ENCODE measurements at places on chromosomes 5 and 9.

GRCh38 chr9:26058111-26058895 is 380.1 kb upstream of the TUSC1 start:
- no peak for DNase-seq

DNA sequence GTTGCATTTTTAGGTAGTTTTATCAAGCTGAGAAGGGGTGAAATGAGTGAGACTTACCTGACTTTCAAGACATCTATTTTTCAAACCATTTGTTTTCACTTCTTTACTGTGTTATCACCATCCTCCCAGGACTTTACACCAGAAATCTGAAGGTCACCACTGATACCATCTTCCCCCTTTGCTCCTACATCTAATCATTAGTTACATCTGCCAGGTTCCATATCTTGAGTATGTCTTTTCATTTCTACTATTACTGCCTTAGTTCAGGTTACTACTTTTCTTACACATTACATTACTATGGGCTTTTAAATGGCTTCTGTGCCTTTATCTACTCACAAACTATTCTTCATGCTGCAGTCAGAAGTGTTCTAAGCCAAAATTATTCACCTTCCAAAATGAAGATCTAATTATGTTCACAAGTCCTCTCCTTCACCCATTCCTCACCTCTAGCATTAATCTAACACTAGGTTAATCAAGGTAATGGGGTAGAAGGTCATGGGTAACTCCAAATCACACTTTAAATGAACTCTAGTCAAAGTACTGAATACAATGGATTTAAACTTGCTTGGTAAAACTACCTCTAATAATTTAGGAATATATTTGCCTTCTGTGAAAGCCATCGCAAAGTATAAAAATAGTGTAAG is 2.1 kb upstream of the HSDL2 start:
- DNase-seq, result no peak

DNA sequence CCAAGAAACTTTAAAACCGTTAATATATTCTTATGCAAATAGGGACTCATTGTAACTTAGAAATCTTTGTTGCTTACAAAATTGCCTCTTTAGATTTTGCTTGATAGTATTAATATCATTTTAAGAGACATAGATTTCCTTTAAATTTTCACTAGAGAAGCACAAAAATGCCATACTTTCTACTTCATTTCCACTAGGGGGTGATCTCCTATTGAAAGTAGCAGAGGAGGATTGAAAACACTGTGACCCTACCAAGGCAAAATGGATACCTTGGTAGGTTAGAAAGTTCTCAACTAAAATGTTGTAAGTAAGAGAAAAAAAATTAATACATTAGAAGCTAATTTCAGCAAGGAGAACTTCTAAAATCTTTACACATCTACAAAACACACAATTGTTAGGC is 204.9 kb downstream of the CHSY3 start:
- peak; percentile 8 for DNase-seq

DNA sequence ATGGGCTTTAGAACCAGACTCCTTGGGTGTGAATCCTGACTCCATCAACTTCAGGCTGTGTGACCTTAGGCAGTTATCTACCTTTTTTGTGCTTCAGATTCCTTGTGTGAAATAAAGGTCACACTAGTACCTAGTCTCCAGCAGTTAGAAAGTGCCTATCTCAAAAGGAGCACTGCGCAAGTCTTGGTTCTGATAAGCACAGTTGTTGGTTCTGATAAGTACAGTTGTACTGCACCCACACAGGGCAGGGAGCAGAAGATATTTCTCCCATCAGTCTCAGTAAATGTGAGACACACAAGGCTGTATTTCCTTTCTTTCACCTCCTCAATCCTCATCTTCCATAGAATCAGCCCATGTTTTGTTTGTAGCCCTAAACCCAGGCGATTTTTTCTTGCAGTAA is 116.6 kb upstream of the DPYSL3 start:
- no peak for DNase-seq

DNA sequence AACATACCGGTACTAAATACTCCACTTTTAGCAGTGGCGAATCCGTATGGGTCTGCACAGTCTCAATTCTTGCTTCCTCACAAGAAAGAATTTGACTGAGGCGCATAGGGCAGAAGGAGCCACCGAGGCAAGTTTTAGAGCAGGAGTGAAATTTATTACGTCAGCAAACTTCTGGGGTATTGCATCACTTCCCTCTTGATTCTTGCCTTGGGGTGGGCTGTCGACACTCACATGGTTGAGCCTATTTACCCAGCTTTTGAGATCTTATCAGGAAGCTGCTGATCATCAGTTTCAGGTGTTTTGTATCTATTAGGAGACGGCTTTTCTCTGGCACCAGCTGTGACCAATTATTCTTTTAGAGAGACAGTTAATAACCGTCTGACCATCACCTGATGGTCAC is 111.5 kb upstream of the CCNH start:
- no peak for DNase-seq
